ENCODE measurements at places on chromosomes 1 and 21. TPM values are rescaled to one million over a fixed set of nuclear protein-coding genes. Genes with fewer than 3 reads are reported as not detected.

- no peak overlapping the region for H3K27ac ChIP-seq
- H3K4me1 ChIP-seq: peaks cover 14% of the 10 kb centered on the region
- H3K27me3 ChIP-seq: peaks cover 7% of the 10 kb centered on the region
- no peak overlapping the region for H3K4me3 ChIP-seq
- H3K36me3 ChIP-seq: no peaks in the 10 kb centered on the region
These were observed 4.2 kb downstream of the TMEM51 start for GRCh38 chr1:15157524-15158399.

GRCh38 chr1:12048372-12048771 is 14.7 kb upstream of the TNFRSF8 start:
- peaks cover 26% of the 10 kb centered on the region for H3K4me1 ChIP-seq
- H3K27ac ChIP-seq: no peak overlapping the region
- H3K4me3 ChIP-seq: no peak overlapping the region
- no peak for DNase-seq
- no peaks in the 10 kb centered on the region for H3K36me3 ChIP-seq

GRCh38 chr1:237318748-237319147 is 276.8 kb downstream of the RYR2 start:
- no peak overlapping the region for H3K4me3 ChIP-seq
- no peaks in the 10 kb centered on the region for H3K36me3 ChIP-seq
- no peaks in the 10 kb centered on the region for H3K27me3 ChIP-seq
- DNase-seq: no peak

GRCh38 chr1:246815693-246816270 is 91.6 kb downstream of the SCCPDH start:
- peaks cover 4% of the 10 kb centered on the region for H3K4me1 ChIP-seq
- no peak for DNase-seq
- H3K27ac ChIP-seq: no peak overlapping the region
- H3K4me3 ChIP-seq: no peak overlapping the region

DNA sequence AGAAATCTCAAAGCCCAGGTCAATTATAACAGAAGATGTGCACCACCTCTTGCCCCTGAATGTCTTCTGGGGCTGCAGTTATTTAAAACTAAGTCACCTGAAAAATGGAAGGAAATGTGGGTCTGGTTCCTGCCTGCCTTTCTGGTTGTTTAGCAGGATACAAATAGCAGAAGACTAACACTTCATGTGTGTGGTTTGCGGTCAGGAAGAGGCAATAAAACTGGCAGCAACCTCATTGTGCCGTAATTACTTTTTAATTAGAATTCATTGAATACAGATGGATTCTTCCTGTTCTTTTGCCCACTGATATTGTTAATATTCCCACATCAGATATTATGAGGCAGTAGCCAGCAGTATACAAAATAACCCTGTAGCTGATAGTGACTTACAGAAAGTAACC is 345.7 kb downstream of the ZNF326 start:
- peaks cover 3% of the 10 kb centered on the region for H3K4me1 ChIP-seq
- H3K27ac ChIP-seq: no peak overlapping the region
- no peaks in the 10 kb centered on the region for H3K36me3 ChIP-seq
- DNase-seq: no peak

DNA sequence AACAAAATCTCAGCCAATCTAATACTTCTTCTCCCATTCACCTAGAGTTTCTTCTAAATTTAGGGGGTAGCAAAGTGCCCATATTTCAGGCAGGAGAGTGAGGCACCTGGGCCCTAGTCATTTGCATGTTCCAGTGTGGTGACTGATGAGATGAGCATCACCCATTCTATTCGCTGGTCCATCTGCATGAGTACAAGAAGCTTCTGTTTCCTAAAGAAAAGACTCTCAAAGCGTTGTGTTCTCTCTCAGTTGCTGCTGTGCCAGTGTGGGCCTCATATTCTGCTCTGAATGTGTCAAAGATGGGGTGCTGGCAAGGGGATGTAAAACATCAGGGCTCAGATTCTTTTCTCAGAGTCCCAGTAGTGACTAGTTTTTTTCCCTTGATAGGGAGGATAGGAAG is 16.1 kb upstream of the DPYD start:
- H3K27me3 ChIP-seq: no peaks in the 10 kb centered on the region
- no peaks in the 10 kb centered on the region for H3K36me3 ChIP-seq
- no peaks in the 10 kb centered on the region for H3K4me1 ChIP-seq
- no peak for DNase-seq

GRCh38 chr1:175208773-175209492 is 16.4 kb upstream of the KIAA0040 start:
- peak; percentile 74 for DNase-seq
- peaks cover 61% of the 10 kb centered on the region for H3K4me1 ChIP-seq
- H3K27ac ChIP-seq: peak overlapping the region; percentile 43
- no peaks in the 10 kb centered on the region for H3K36me3 ChIP-seq

GRCh38 chr1:22453181-22453580 is 1.5 kb downstream of the ZBTB40 start:
- peaks cover 24% of the 10 kb centered on the region for H3K4me1 ChIP-seq
- no peak for DNase-seq
- peak overlapping the region; percentile 90 for H3K4me3 ChIP-seq
- peak overlapping the region; percentile 93 for H3K27ac ChIP-seq

DNA sequence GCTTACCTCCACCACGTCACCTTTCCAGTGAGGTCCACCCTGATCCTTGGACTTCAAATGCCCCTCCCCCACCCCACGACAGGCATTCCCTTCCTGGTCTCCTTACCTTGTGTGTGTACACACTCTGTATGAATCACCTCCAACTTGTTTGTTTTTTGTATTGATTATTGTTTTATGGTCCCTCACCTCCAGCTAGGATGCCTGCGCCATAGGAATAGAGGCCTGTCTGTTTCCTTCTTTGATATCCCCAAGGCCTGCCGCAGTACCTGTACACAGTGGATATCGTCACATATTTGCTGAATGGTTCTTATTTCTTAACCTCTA is 219.6 kb upstream of the POU3F1 start:
- no peaks in the 10 kb centered on the region for H3K4me1 ChIP-seq
- H3K27me3 ChIP-seq: no peaks in the 10 kb centered on the region
- no peak overlapping the region for H3K4me3 ChIP-seq
- no peak for DNase-seq
- H3K36me3 ChIP-seq: no peaks in the 10 kb centered on the region

- no peak for DNase-seq
- no peak overlapping the region for H3K27ac ChIP-seq
- H3K36me3 ChIP-seq: no peaks in the 10 kb centered on the region
- no peak overlapping the region for H3K4me3 ChIP-seq
These were observed 13.8 kb downstream of the UBE4B start for GRCh38 chr1:10046356-10047085.

- DNase-seq: no peak
- H3K27me3 ChIP-seq: no peaks in the 10 kb centered on the region
- no peaks in the 10 kb centered on the region for H3K4me1 ChIP-seq
- no peaks in the 10 kb centered on the region for H3K36me3 ChIP-seq
These were observed 36.5 kb upstream of the USH2A start for GRCh38 chr1:216459651-216460207.

- H3K4me3 ChIP-seq: no peak overlapping the region
- H3K4me1 ChIP-seq: no peaks in the 10 kb centered on the region
- H3K27me3 ChIP-seq: no peaks in the 10 kb centered on the region
- no peak overlapping the region for H3K27ac ChIP-seq
- H3K36me3 ChIP-seq: no peaks in the 10 kb centered on the region
These were observed 25.8 kb upstream of the CAPZB start for GRCh38 chr1:19511116-19511515.

DNA sequence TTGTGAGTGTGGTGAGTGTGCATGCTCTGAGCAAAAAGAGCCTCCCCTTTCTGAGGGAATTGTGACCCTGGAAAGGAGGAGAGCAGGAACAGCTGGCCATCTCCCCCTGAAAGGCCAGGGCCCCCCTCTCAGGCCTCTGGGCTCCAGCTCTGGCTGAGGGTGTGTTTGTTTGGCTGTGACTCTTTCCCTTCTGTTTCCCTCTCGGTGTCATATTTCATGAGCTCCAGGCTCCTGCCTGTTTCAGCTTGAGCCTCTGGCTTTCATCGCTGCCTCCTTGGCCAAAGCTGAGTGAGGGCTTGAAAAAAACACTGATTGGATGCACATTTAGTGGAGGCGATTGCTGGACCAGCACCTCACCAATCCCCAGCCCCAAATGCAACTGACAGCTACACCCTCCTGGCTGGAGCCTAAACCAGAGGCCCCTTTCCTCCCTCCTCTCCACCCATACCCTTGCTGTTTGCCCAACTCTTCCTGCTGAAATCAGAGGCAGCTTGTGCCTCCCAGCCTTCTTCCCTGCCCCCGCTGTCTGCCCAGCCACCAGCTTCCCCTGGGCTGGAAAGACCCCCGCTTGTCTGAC is 64.1 kb downstream of the DDR2 start:
- no peak overlapping the region for H3K27ac ChIP-seq
- no peak overlapping the region for H3K4me3 ChIP-seq
- no peaks in the 10 kb centered on the region for H3K36me3 ChIP-seq
- H3K27me3 ChIP-seq: no peaks in the 10 kb centered on the region

DNA sequence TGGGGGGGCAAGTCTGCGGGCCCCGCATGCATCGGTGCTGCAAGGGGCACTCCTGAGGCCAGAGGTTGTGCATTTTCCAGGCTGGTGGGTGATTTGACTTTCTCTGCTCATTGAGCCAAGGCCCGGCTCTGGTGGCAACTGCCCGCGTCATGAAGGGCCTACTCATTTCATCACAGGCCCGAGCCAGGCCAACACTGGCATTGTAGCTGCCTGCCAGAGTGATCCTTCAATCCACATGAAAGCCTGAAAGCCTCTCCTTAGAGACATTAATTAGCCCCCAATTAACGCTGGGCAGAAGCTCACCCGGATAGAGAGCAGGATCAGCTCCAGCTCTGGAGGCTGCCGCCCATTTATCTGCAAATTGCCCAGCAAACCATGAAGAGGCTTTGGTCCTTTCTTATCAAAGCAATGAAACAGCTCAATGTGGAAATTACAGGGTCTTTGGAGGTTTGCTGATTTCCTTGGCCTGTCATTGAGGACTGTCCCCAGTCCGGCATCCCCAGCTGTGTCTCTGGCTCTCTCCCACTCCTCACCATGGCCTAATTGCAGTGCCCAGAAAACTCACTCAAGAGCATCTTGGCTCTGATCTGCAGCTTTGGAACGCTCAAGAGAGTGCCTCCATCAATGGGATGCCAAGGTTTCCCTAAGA is 50.4 kb upstream of the STUM start:
- H3K4me3 ChIP-seq: no peak overlapping the region
- no peaks in the 10 kb centered on the region for H3K4me1 ChIP-seq

- H3K4me1 ChIP-seq: peaks cover 27% of the 10 kb centered on the region
- no peak overlapping the region for H3K4me3 ChIP-seq
- no peak for DNase-seq
- no peaks in the 10 kb centered on the region for H3K36me3 ChIP-seq
These were observed 37.7 kb downstream of the PIK3C2B start for GRCh38 chr1:204456826-204457442.

GRCh38 chr21:40043423-40043822 is 176.2 kb downstream of the PCP4 start:
- H3K4me1 ChIP-seq: no peaks in the 10 kb centered on the region
- DNase-seq: no peak
- no peaks in the 10 kb centered on the region for H3K27me3 ChIP-seq
- no peak overlapping the region for H3K27ac ChIP-seq
- no peak overlapping the region for H3K4me3 ChIP-seq

GRCh38 chr1:119472080-119472818 is 34.8 kb upstream of the HSD3B1 start:
- H3K27me3 ChIP-seq: no peaks in the 10 kb centered on the region
- no peaks in the 10 kb centered on the region for H3K4me1 ChIP-seq
- DNase-seq: no peak
- H3K4me3 ChIP-seq: no peak overlapping the region
- H3K27ac ChIP-seq: no peak overlapping the region
- no peaks in the 10 kb centered on the region for H3K36me3 ChIP-seq

- no peak overlapping the region for H3K4me3 ChIP-seq
- H3K4me1 ChIP-seq: peaks cover 25% of the 10 kb centered on the region
- no peak for DNase-seq
- H3K36me3 ChIP-seq: no peaks in the 10 kb centered on the region
These were observed 856.3 kb upstream of the B3GALT2 start for GRCh38 chr1:194042736-194043135.

DNA sequence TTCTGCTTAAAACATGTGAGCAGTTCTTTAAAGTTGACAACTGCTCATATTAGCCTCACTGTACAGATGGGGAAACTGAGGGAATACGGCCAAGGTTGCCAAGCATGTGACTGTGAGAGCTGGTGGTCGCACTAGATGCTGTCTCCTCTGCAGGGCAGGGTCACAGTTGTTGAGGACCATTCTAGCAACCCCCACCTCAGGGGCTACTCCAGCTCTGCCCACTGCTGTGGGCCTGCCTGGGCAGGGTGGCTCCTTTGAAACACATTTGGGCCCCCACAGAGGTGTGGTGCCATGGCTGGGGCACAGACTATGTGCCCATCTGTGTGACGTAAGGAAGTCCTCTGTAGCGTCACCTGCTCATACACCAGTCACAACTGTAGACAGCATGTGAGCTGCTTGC is 779 bp downstream of the THEM5 start:
- no peaks in the 10 kb centered on the region for H3K4me1 ChIP-seq
- no peak for DNase-seq
- no peak overlapping the region for H3K4me3 ChIP-seq
- H3K27me3 ChIP-seq: no peaks in the 10 kb centered on the region
- H3K36me3 ChIP-seq: no peaks in the 10 kb centered on the region
- H3K27ac ChIP-seq: no peak overlapping the region

- DNase-seq: no peak
- no peak overlapping the region for H3K4me3 ChIP-seq
- no peaks in the 10 kb centered on the region for H3K4me1 ChIP-seq
- peaks cover 7% of the 10 kb centered on the region for H3K27me3 ChIP-seq
- H3K36me3 ChIP-seq: no peaks in the 10 kb centered on the region
- no peak overlapping the region for H3K27ac ChIP-seq
These were observed 17.2 kb downstream of the KIF26B start for GRCh38 chr1:245172026-245172425.

GRCh38 chr1:6785318-6785727 is at the start of gene CAMTA1:
TSS of gene CAMTA1 (plus strand) at chr1:6785454. CDS start at chr1:6785531, 77 bp downstream.
- no peaks in the 10 kb centered on the region for H3K36me3 ChIP-seq
- H3K4me3 ChIP-seq: peak within 1 kb of the TSS; percentile 75
- peaks cover 37% of the 10 kb centered on the region for H3K4me1 ChIP-seq
- H3K27ac ChIP-seq: peak within 1 kb of the TSS; percentile 89
- no peak for DNase-seq

DNA sequence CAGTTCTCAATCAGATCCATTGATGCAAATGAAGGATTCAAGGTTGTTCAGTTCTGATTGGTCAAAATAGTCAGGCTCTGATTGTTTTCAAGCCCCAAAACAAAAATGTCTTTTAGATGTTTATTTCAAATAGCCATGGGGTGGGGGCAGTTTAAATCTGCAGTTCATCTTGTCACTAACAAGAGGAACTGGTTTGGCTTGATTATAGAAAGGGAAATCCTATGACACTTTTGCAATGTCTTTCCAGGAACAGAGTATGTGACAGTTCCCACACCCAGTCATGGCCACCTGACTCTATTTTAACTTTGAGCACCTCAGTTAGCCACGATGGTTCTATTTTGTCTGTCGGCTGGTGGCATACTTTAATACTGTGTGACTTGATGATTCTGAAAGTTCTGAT is 1544.1 kb downstream of the PLA2G4A start:
- no peaks in the 10 kb centered on the region for H3K36me3 ChIP-seq
- no peaks in the 10 kb centered on the region for H3K27me3 ChIP-seq
- H3K4me3 ChIP-seq: no peak overlapping the region
- DNase-seq: no peak

IL6R gene
- 2.8 TPM for total RNA-seq

AURKAIP1 gene
- 169 TPM for total RNA-seq

RIPPLY3 gene
- 0.09 TPM for total RNA-seq

PBX1 gene
- total RNA-seq: 0.13 TPM

ZSWIM5 gene
- total RNA-seq: 1.3 TPM

TAS1R1 gene
- total RNA-seq: not detected

KIF26B gene
- total RNA-seq: 0.16 TPM

COL11A1 gene
- total RNA-seq: not detected

HCRTR1 gene
- not detected for total RNA-seq

DYNLT5 gene
- not detected for total RNA-seq

OR2T33 gene
- total RNA-seq: not detected

KIAA1614 gene
- 0.49 TPM for total RNA-seq
